ENCODE measurements at places on chromosomes 2 and 18.

DNA sequence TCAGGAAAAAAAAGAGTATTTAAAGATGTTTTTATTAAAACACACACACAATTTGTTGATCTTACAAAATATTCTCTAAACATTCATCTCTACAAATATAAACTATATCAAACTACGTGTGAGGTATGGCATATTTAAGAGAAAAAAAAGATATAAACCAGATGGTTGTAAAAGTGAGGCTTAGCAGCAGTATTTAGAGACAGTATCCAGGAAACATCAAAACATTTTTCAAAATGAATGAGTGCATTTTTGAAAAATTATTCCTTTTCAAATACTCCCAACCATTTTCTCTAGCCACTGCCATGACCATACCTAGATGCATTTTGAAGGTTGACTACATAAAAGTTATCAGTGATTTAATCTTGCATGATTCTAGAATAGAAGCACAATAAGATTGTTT lies 38.2 kb upstream of the RAB27B start:
- no peak for DNase-seq

GRCh38 chr2:177554365-177554764 lies 161.8 kb downstream of the AGPS start:
- DNase-seq: no peak

DNA sequence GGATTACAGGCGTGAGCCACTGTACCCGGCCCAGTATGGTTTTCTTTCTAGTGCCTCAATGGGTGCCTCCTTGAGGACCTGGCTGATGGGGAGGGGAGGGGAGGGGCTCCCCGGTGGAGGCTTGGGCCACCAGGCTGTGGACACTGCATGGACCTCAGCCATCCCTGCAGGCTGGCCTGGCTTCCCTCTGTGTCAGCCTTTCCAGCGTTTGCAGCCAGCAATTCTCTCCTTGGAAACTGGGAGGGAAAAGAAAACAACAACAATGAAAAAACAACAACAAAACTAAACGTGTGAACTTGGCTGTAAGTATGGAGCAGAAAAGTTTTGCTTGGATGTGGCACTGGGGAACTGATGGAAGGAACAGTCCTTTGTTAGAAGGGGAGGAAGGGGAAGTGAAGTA lies 159.3 kb downstream of the GLI2 start:
- no peak for DNase-seq

- DNase-seq: no peak
Measured at GRCh38 chr18:11145413-11146191, 3.8 kb downstream of the PIEZO2 start.
